ENCODE measurements at places on chromosomes 7 and 10.
A peak's percentile ranks its signal among the peaks of the same experiment; 100 is the strongest.

DNA sequence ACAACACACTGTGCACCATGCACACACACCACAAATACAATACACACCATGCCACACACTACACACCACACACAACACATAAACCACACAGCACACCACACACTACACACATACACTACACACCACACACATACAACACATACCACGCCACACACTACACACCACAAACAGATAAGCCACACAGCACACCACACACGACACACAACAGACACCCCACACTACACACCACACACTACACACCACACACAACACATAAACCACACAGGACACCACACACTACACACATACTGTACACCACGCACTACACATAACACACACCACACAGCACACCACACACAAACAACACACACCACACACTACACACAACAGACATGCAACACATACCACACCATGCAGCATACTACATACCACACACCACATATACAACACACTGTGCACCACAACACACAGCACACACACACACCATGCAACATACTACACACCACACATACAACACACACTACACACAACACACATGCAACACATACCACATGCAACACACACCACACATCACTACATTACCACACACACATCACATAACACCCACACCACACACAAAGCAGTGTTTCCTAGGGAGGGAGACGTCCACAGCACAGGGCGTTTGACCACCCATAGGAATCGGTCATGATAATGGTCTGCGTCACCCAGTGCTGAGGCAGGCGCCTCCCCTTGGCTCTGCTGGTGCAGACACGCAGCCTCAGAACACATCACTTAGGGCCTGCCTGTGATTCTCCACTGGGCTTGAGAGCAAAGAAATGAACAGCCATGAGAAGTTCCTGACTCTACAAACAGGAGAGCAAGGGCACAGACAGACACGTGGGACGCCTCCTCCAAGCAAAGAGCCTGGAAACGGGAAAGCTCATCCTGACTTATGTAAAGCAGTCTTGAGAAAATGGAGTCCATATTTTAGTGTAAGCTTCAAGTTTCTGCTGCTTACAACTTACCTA, 458.3 kb downstream of the PTPRN2 start:
- DNase-seq: no peak

DNA sequence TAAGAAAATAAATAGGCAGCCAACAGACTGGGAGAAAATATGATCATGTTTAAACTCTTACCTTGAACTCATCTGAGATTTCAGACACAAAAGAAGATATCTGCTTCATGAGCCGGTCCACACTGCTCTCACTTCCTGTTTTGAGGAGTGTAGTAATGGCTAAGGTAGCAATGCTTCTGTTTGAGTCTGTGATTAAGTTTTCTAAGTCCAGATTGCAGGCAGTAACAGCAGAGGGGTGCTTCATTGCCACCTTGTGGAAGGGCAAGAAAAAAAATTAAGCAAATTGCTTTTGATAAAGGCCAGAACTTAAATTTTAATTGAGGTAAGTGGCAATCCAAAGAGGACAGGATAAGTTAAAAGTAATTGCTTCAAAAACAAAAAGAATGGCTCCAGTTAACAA, 69.1 kb downstream of the MEST start:
- no peak for DNase-seq

- DNase-seq: no peak
These were observed 44.5 kb downstream of the PRTFDC1 start for GRCh38 chr10:24907956-24908355.

GRCh38 chr7:101556453-101556968, 72.6 kb downstream of the MYL10 start:
- no peak for DNase-seq

DNA sequence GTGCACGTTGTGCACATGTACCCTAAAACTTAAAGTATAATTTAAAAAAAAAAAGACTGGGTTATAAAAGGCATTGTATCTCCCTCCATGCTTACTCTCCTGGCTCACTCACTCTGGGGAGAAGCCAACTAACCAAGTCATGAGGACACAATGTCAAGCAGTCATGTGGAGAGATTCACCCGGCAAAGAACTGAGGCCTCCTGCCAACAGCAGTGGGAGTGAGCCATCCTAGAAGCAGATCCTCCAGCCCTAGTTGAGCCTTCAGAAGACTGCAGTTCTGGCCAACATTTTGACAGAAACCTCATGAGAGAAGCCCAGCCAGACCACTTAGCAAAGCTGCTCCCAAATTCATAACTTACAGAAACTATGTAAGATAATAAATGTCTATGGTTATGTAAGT, 521.7 kb upstream of the FZD8 start:
- DNase-seq: no peak

DNA sequence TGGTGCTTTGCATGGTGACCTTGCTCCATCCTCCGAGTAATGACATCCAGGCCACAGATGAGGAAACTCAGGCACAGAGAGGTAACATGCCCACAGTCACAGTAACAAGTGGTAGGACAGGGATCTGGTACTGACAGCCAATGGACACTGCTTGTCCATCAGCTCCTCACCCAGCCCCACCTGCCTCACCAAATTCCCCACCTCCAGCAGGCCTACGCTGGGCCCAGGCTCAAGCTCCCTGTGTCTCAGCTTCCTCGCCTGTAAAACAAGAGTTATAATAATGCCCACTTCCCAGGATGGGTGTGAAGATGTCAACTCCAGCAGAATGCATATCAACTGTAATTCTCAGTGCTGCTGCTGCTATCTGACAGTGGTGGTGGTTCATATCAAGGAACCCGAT, 123.8 kb downstream of the GRID1 start:
- DNase-seq: no peak

GRCh38 chr10:59904426-59905065, 1.8 kb downstream of the CCDC6 start:
- no peak for DNase-seq

GRCh38 chr10:42999385-43000020, 77.4 kb upstream of the RET start:
- DNase-seq: no peak

GRCh38 chr10:129659508-129660268, 192.6 kb downstream of the MGMT start:
- DNase-seq: no peak

DNA sequence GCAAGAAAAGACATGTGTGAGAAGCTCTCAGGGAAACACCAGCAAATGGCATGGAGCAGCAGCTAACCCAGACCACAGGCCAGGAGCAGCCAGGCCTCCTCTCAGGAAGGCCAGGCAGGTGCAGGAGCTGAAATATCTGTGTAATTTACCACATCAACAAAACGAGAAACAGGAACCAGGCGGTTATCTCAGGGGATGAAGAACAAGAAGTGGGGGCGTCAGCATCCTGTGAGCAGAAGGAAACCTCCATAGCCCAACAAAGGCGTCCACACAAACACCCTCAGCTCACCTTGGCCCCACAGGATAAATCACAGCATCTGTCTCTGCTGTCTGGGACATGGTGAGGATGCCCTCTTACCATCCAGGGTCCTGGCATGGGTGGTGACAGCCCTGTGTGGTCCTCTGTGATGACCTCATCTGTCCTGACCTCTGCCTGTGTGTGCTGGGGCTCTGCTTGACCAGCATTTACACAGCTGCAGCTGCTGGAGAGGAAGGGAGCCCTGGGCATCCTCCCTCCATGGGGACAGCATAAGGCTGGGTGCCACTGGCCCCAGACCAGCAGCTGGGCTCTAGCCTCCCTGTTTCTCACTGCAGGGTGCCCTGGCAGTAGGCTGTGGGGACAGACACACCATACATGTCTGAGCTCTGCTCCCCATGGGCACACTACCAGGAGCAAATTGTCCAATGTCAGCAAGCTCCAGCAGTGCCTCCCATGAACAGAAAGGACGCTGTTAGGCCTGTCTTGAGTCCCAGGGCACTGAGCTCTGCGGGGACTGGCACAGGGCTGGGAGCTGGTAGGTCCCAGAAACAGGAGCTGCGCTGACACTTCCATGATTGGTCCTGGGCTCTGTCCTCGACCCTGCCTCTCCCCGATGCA, 34.6 kb downstream of the ANXA8 start:
- no peak for DNase-seq

- DNase-seq: no peak
These were observed 53.0 kb downstream of the CACUL1 start for GRCh38 chr10:118701529-118702323.

DNA sequence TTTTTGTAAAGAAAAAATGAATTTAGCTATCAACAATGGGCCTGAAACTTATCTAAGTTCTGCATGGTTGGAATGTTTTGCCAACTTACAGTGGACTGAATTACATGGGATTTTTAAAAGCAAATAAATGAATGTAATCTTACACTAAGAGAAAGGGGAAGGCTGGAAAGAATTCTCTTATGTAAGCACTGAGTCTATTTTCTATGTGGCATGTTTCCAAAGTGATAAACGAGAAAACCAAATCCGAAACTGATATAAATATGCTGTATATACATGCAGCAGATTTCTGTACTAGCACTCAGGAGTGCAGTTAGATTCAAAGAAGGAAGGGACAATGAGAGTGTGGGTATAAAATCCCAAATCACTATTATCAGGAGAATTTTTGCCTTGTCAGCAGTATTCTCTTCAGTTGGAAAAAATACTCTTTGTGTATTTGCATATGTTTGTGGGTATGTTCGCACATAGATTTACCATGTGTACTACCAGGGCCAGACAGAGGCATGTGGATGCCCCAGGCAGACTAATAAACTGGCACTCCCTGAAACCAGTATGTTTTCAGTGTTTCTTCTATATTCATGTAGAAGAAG, 334.3 kb upstream of the SEMA3D start:
- peak; percentile 41 for DNase-seq

DNA sequence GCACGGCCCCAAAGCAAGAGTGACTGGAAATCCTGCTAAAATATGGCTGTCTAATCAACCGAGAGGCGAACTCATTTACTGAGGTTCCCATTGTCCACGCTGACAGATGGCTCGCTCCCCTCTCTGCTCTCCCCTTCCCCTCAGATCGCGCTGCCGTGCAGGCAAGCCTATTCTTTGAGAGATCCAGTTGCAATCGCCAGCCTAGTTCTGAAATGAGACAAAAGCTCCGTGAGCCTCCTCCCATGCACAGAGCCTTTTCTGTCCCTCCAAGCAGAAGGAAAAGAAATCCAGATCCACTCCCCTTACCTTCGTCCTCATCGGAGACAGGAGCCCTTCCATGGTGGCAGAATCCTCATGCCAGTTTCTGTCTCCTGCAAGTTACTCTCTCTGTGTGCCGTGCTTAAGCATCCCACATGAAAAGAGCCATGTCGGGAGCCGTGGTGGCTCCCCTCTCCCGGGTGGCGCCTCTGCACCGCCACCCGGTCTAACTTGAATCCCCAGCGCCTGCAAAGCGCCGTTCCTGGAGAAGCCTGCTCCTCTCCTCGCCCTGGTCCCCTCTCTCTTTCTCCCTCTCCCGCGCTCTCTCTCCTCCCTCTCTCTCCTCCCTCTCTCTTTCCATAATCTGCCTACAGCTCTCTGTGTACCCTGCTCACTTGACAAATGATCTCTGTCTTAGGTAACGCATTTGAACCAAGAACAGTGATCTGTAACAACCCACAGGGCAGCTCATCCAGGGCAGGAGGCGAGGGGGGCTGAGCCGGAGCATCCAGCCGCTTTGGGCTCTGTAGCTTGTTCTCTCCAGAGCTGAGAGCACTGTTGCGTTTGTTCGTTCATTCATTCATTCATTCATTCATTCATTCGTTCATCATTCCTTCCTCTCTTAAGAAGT, 156.8 kb downstream of the FRMD4A start:
- no peak for DNase-seq

- DNase-seq: no peak
These were observed 95.5 kb downstream of the PPP1R17 start for GRCh38 chr7:31782411-31782991.

DNA sequence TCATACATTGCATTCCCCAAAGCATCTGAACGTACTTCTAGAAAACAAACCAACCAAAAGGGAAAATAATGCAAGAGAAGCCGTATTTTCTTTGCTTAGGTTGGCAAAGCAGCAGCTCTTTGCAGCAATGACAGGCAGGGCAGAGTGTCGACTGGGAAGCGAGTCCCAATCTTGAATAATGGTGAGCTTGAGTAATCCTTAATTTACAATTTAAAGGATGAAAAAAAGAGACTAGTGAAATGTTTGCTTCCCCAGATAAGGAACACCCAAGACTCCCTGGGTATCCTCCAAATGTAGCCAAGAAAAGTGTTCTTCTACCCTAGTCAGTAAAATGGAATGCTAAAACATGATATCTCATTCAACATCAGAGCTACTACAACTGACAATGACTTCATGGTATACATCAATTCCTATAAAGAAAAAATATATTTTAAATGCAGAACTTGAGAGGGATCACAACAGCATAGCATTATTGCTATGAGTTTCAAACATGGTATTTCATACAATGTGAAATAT, 32.0 kb downstream of the GPAM start:
- DNase-seq: no peak

- peak; percentile 21 for DNase-seq
These were observed 25.3 kb downstream of the GARIN1A start for GRCh38 chr7:128697302-128697905.

DNA sequence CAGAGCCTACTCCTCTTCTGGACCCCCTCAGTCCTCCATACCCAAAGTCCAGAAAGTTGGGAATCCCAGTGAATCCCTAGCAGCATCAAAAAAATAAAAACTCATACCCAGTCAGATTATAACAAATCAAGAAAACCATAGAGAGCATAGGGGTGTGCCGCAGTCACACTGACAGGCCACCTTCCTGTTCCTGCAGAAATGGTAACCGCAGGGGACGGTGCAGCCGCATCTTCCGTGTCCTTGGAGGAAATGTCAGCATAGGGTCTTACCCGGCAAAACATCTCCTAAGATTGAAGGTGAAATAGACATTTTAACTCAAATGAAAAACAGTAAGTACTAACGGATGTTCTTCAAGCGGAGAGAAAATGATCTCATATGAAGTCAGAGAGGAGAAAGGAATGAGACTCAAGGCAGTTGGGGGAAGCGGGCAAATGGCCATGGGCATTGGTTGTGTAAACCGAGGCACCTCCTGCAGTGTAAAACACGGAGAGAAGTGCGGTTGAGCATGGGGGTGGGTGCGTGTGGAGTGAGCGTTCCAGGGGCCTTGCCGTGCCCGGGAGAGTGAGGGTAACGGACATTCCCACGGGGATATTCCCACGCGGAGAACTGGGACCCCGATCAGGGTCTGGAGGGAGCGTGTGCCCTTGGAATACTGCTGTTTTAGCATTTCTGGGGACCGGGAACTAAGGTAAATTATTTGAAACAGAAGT, 110.8 kb downstream of the NKX6-2 start:
- no peak for DNase-seq

Data from AG04450 (cell line).